ENCODE measurements at places on chromosomes 4 and X.
A peak's percentile ranks its signal among the peaks of the same experiment; 100 is the strongest.

DNA sequence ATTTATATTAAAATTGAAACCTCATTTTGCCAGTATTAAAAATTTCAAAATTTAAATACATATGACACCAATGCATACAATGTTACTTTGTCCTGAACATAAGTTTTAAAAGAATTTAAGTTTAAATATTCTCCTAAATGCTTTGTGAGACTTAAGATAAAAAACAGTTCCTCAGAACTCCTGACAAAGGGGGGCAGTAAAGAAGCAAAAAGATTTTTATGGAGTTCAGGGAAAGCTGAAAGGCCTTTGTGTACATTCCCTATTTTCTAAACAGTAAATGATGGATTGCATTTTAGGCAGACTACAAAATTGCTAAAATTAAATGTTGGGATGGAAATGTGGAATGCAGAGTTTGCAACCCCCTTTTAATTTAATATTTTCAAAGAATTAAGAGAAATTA is 81.7 kb downstream of the SNCA start:
- DNase-seq, result no peak

- no peak for DNase-seq
Measured at GRCh38 chr4:1006856-1007255, 4.6 kb upstream of the FGFRL1 start.

DNA sequence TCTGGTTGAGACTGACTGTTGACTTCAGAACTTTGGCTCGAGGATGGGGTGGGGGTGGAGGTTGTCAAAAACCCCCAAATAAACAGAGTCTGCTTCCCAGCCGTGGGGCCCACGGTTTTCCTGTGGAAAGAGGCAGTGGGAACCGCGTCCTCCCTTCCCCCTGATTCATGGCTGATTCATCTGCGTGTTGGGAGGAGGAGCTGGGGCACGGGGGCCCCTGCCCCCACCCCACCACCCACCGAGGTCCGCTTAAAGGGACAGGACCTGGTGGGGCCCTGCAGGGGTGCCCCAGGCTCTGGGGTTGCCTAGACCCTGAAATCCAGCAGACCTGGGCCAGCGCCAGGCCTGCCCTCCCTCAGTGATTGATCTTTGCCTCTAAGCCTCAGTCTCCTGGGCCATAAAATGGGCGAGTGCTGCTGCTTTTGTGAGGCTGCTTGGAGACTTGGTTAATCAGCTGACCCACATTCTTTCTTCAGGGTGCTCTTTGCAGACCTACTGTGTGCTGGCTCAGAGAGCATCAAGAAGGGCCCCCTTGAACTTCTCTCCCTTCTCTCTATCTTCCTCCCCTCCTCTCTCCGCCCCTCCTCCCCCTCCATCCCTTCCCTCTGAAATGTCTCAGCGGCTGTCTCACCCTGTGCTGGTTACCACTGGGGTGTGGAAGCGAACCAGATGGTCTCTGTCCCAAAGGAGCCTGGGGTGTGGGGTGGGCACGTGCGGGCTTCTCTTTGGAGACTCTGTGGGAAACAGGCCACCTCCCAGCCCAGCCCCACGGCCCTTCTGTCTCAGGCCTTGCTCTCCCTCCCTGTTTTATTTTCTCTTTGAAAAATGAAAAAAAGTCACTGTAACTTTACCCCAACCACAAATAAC is 9.1 kb downstream of the HTRA3 start:
- DNase-seq, result no peak

- no peak for DNase-seq
Measured at GRCh38 chr4:121936101-121936500, 15.8 kb downstream of the TRPC3 start.

DNA sequence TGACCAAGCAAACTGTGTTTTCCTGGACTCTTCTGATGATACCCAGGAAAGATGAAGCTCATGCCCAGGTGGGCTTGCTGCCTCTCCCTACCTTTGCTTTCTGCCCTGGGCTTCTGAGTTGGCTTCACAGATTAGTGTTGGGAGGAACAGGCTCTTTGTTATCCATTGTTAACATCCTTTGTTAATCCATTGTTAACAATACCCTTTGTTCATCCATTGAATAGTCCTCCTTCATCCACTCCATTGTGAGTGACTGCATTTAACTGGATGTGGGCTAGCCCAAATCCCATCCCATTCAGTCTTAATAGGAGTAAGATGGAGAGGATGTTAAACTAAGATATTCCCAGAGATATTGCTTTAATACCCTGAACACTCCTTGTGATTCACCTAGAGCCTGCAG is 199.0 kb upstream of the LNX1 start:
- DNase-seq, result no peak

DNA sequence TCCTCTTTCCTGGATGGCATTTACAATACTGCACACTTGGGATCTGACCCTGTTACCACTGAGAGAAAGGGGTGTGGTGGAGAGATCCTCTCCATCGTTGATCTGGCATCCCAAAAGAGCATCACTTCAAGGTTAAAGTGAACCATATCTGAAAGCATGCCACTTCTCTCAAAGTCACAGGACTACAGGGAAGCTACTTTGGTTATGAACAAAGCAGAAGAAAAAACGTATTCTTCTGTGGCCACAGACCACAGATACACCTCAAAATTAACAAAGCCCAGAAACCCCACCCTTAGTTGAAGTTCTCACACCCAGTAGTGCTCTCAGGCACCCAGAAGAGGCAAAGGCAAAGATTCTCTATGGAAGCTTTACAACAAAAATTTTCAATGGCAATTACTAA is 108.3 kb downstream of the JADE1 start:
- peak; percentile 1 for DNase-seq

DNA sequence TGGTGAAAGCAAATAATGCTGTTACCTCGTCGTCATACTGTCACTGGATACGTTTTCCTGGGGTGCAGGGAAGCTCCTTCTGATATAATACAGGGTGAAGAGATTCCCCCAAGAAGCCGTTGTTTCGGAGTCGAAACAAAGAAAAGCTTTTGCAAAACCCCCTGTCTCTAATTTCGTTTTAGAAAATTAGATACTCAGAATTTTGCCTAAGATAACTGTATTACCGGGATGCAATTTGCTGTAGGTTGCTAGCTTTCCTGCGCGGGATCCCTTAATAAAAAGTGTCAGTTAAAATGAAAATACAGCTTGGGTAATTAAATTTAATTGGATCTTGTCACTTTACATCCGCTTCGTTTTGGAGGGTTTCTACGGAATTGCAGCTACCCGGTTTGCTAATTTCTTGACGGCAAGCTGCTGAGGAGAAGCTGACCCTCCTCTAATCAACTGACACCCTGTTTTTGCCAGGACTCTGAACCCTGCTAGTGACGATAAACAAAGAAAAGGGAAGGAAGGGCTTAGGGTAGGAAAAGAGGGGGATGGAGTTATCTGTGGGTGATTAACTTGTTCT is 174.6 kb downstream of the SHOX start:
- no peak for DNase-seq

- DNase-seq, result no peak
Measured at GRCh38 chr4:36446275-36446674, 164.9 kb downstream of the DTHD1 start.

- no peak for DNase-seq
Measured at GRCh38 chrX:22147942-22148341, 115.8 kb downstream of the PHEX start.

DNA sequence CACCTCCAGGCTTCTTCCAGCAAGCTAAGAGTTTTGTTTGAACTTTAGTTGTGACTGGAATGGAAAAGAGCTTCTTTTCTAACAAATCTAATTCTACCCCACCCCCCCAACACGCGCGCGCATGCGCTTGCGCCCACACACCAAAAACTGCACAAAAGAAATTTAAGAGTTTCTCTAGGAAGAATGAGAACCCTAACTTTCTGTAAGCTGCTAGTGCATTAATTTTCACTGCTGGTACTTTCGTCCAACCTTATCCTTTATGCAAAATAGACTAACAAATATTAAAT is 9.0 kb upstream of the INTU start:
- no peak for DNase-seq

GRCh38 chrX:39477762-39478120 is 620.0 kb downstream of the BCOR start:
- DNase-seq, result peak; percentile 10

- DNase-seq, result no peak
Measured at GRCh38 chr4:26271703-26272102, 49.1 kb upstream of the RBPJ start.

DNA sequence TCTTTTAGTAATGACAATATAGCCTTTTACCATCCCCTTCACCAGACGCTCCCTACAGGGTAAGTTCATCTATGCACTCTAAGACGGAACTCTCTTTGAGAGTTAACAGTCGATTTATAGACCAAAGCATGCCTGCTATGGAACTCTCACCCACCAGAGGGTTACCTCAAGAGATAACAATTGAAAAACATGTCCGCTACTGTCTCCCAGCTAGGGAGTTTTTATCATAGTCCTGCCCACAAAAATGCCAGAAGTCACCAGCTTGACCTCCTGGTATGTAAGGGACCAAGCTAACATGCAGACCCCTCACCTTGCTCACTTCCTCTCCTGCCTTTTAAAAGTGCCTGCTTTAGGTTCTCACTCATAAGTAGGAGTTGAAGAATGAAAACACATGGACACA is 16.7 kb upstream of the YTHDC1 start:
- DNase-seq, result no peak

DNA sequence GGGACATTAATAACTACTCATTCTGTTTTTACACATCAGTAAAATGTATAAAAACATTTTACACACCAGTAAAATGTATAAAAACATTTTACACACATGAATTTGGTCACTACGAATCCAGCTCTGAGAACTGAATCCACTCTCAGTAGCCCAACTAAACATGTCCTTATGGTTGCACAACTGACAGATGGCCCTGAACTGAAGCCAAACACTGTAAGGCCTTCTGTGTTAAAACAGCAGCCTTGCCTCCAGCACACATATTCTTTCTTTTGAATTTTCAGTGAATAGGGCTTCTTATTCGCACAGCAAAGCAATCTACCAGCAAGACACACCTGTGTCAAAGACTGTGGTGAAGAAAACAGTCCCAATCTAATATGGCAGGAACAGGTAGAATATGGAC is 169.9 kb upstream of the FMR1 start:
- DNase-seq, result no peak

DNA sequence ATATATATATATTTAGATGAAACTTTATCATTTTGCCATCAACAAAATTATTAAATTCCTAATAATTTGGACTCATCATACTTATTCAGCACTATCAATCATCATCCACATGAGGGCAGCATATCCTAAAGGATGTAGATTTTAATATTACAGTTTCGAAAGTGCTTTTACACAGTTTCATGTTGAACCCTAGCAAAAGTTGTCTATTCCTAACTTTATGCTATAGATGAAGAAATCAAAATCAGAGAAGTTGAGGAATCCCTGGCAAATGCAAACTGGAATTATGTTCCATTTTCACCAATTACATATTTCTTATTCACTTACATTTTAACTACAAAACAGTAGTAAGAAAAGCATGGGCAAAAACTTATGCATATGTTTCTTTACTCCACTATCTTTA is 36.6 kb upstream of the UGT2A1 start:
- peak; percentile 14 for DNase-seq

DNA sequence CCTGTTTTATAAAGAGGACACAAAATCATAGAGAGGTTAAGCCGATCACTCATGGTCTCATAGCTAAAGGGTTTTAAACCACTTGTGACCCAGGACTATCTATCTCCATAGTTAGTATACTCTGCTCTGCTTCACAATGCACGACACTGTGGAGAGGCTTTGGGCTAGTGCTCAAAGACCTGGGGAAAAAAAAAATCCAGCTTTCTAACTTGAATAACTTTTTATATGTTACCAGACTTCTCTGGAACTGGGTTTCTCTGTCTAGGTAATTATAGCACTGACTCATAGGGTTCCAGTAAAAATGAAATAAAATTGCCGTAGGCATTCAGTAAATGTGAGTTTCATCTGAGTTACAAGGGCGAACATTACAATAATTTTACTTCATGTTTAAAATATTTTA is 273.7 kb upstream of the TECRL start:
- DNase-seq, result no peak

DNA sequence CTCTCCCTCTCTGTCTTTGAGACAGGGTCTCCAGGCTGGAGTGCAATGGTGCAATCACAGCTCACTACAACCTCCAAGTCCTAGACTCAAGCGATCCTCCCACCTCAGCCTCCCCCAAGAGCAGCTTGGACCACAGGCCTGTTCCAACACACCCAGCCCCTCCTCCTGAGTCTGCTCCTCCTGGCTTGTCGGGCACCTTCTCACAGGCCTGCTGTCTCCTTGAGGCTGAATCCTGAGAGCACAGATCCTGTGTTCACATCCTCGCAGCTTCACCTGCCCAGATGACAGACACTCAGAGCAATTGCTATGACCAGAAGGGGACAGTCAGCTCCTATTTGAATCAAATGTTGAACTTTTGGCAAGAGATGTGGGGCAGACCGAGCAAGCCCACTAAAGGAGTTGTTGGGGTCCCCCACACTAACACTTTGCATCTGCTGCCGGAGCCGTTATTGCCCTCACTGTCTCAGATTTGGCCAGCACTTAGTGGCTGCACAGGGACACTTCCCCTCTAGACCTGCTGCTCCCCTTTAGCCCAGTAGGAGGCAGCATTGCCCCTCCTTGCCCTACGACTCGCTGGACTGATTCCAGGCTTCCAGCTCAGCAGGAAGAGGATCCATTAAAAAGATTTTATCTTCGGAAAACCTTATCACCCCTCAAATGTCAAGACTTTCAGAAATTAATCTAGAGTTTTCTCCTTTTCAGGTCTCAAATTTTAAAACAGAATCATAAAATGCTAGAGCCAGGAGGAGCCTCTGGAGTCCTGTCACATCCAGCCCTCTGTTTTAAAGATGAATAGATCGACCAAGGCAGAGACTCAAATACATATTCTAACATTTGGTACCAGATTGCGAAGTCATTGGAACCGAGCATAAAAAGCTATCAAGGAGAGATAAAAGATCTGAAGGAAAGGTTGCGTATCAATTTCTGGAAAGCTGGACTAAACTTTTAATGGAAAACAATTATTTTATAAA is 113.7 kb downstream of the USP46 start:
- peak; percentile 51 for DNase-seq

DNA sequence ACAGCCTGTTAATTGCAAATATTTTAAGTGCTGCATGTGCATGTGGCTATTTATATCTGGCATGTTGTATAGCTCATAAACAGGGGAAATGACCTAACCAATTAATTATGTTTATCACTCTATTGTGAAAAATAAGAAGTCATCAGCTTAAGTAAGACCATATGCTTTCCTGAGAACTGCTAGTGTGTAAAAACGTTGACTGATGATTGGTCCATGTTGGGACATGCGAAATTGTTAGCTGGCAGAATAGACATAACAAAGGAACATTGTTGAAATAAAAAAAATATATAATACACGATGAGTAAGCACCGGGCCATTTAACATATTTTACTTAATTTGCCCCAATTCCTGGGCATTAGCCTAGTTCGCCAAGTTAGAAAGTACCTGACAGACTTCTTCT is 207.5 kb downstream of the ANK2 start:
- no peak for DNase-seq

- no peak for DNase-seq
Measured at GRCh38 chrX:123756320-123756719, 23.5 kb upstream of the THOC2 start.

- no peak for DNase-seq
Measured at GRCh38 chrX:7263961-7264360, 116.0 kb upstream of the PUDP start.

DNA sequence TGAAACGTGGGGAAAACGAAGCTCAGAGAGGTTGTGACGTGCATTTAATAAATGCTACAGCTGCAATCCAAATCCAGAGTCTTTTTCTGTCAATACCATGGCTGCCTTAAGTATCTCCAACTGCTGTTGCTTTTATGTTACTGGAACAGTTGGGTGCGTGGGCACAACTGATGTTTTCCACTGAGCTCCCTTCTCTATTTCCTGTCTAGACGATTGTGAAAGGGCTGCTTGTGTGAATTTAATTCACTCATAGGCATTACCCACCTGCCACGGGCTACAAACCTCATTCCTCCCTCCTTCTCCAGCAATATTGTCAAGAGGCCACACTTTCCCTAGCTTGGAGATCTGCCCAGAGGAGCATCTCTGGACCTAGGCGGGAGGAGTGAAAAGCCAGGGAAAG is 526.0 kb downstream of the MID1IP1 start:
- DNase-seq, result peak; percentile 30
